ENCODE measurements at places on chromosomes 6 and 20.

GRCh38 chr6:142984386-142984785, 39.4 kb upstream of the HIVEP2 start:
- DNase-seq, result no peak

GRCh38 chr6:128963561-128963960, 80.6 kb downstream of the LAMA2 start:
- peak; percentile 23 for DNase-seq

DNA sequence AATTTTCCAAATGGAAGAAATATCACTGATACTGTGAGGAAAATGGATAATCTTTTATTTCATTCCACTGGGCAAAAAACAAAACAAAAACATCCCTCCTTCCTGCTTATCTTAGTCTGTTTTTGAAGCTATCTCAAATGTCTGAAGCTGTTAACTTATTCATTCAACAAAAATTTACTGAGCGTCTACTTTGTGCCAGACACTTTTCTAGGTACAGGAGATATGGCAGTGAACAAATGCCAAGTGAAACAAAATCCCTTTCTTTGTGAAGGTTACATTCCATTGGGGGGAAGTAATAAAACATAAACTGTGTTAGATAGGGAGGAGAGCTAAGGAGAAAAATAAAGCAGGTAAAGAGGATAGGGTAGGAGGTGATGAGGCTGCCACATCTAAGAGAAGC, 47.5 kb downstream of the TNFRSF21 start:
- DNase-seq, result no peak

DNA sequence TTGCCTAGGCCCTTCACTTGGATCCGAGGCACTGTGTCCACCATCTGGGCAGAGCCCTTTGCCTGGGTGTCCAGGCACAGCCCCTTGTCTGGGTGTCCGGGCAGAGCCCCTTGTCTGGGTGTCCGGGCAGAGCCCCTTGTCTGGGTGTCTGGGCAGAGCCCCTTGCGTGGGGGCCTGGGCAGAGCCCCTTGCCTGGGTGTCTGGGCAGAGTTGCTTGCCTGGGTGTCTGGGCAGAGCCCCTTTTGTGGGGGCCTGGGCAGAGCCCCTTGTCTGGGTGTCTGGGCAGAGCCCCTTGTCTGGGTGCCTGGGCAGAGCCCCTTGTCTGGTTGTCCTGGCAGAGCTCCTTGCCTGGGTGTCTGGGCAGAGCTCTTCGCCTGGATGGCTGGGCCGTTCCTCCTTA, 443.4 kb upstream of the CDH4 start:
- DNase-seq, result no peak

DNA sequence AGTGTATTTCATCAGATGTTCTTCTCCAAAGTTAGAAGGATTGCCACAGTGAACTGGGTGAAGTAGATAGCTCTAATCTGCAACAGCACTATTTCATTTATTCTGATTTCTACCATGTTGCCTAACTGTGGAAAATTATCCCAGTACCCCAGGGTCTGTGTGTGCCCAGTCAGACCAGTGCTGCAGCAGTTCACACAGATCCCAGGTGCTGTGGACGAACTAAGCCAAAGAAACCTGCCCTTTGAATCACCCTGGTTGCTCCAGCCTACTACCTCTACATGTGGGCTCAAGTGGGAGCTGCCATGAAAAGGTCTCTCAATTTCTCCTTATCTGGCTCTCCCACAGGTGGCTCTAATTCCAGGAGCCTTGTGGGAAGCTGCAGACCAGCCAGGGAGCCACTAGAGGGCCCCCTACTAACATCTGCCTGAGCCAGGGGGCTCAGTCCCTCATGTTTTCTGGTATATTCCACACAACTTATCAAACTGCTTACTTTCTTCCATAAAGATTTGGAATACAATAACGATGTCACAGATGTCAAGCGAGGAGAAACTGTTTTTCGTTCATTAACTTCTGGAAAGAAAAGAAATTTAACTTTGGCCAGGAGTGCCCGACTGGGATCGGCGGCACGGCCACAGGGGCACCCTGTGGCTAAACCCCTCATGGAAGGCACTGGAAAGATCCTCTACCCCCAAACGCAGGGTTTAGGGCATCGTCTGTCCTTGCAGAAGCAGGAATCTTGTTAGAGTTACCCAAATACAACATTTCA, 31.6 kb upstream of the LY86 start:
- DNase-seq, result no peak

DNA sequence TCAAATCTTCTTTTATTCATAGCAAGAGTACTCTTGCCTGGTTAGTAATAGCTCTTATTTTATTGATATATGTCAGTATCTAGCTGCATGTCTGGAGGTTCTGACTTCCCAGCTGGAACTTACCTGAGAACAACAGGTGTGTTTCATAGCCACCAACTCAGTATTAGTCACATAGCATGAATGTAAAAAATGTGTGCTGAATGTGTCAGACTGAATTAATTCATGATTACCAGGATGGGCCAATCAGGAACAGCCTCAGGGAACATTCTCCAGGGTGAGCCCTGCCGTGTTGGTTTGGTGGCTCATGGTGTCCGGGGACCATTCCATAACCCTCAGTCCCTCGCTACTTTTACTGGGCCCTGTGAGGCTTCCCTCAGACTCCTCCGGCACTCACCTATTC, 99.7 kb downstream of the TULP4 start:
- no peak for DNase-seq

DNA sequence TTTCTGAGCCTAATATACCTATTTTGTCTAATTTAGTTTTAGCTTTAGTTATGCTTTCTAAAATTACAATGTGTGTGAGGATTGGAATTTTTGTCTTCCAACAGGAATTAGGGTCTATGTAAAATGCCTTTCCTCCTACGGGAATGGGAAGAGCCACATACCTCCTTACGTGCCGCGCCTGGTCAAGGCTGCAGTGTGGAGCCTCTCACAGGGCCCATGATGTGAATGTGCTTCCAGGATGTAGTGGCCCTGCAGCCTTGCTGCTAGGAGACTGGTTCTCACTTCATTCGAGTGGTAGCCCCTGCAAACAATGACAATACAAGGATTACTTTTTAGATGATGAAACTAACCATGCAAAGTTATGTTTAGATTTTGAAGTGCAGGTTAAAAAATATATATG, 110.2 kb downstream of the SOBP start:
- DNase-seq, result no peak

DNA sequence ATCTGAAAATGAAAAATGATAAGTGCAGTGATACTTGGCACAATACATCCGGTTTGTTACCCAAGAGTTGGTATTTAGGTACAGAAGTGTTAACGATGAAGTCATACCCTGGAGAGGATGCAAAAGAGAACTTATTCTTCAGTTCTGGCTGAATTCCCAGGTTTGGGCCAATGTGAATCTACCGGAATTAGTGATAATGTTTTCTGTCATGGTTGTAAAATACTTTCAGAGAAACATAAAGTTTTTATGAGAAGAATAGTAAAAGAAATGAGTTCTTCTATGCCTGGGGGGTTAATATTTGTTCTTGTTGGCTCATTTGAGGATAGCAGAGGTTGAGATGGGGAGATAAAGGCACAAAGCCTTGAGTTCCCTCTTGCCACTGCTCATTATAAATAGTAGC, 509.9 kb upstream of the POU3F2 start:
- DNase-seq, result no peak

GRCh38 chr6:40912158-40912946, 126.7 kb downstream of the UNC5CL start:
- DNase-seq, result no peak

DNA sequence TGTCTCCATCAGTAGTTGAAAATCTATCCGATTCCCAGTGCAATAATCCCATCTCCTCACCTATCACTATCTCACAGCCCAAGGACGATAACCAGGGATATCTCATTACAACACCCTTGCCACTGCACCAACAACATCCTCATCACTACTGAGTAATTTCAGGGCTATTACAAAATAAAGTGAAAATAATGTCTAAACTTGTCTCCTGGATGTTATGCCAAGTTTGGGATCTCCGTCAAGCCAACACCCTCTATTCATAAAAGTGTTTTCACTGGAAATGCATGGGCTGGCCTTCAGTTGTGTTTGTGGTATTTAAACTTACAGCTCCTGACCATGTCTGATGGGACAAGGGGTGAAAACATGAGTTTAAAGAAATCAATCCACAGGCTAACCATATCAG, 42.0 kb upstream of the STMND1 start:
- no peak for DNase-seq

DNA sequence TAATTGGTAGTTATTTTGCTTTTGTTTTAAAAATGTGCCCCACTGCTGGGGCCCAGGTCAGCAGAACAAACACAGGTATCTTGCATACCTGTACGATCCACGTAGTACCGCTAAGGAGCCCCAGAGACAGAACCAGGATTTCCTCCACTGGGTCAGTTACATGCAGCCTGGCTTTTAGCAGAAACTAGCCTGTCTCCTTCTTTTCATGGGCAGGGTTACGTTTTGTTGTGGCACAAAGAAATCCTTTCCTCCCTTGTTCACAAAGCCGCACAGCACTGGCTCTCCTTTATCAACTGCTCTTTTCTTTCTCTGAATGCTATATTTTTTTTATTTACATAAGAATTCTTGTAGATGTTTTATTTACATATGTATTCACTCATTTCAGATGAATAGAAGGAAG, 190.3 kb upstream of the POU3F2 start:
- DNase-seq, result no peak

DNA sequence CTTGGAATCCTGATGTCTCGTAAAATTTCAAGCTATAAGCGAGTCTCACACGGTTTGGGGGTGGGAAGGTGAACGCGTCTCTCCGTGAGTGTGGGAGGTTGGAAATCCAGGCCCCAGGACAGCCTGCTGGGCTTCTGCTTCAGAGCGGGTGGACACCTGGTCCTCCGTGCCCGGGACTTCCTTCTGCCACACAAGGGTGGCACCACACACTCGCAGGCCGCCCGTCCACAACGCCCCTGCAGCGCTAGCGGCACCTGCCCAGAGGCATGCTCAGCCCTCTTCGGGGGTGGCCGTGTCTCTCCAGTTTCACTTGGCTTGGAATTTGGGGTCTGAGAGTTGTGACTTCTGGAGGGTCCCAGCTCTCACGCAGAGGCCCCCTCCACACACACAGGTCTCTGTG, 151.9 kb downstream of the PHACTR3 start:
- DNase-seq, result no peak

- no peak for DNase-seq
Measured at GRCh38 chr20:44646641-44647274, 4.7 kb downstream of the ADA start.

DNA sequence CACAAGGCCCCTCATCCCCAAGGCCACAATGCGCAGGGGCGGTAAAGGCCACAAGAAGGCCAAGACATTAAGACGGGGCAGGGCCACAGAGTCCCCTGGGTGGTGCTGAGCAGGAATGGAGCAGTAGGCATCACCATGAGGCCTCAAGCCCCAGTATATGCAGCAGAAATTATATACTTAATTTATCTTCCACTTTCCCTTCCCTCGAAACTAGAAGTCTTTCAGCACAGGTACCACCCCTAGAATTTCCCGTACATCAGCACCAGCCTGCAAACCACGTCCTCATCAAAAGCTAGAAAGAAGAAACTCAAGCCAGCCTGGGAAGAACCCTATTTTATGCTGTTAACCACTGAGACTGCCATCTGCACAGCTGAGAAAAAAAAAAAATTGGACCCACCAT, 89.4 kb downstream of the PLG start:
- DNase-seq, result no peak

- no peak for DNase-seq
Measured at GRCh38 chr6:21050935-21051334, 516.7 kb downstream of the CDKAL1 start.

- no peak for DNase-seq
Measured at GRCh38 chr20:60203451-60203850, 245.2 kb downstream of the CDH26 start.

DNA sequence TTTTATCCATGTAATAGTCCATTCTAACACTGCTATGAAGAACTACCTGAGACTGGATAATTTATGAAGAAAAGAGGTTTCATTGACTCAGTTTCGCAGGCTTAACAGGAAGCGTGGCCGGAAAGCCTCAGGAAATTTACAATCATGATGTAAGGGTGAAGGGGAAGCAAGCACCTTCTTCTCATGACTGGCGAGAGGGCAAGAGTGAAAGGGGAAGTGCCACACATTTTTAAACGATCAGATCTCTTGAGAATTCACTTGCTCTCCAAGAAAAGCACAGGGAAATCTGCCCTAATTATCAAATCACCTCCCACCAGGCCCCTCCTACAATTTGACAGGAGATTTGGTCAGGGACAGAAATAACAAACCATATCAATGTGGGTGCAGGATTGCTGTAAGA, 859.7 kb downstream of the EPHA7 start:
- DNase-seq, result no peak

GRCh38 chr20:2006452-2007361, 12.8 kb upstream of the PDYN start:
- DNase-seq, result no peak

GRCh38 chr6:88548891-88549505, 382.9 kb upstream of the CNR1 start:
- no peak for DNase-seq

DNA sequence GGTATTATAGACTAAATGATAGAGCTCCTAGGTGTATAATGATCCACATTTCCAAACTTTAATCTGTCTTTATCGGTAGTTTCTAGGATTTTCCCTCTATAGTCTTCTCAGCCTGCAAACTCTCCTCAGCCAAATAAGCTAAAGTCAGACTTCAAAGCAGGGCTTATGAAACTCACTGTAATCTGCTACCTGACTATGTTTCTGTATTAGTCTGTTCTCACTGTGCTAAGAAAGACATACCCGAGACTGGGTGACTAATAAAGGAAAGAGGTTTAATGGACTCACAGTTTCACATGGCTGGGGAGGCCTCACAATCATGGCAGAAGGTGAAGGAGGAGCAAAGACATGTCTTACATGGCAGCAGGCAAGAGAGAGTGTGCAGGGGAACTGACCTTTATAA, 928.7 kb upstream of the ADGRB3 start:
- DNase-seq, result no peak

- DNase-seq, result no peak
Measured at GRCh38 chr6:33739571-33739970, 7.1 kb downstream of the IP6K3 start.

- DNase-seq, result no peak
Measured at GRCh38 chr20:44087857-44088120, 99.2 kb downstream of the JPH2 start.

Data from AG04449 (cell line).